ENCODE measurements at places on chromosomes 5 and 9.

DNA sequence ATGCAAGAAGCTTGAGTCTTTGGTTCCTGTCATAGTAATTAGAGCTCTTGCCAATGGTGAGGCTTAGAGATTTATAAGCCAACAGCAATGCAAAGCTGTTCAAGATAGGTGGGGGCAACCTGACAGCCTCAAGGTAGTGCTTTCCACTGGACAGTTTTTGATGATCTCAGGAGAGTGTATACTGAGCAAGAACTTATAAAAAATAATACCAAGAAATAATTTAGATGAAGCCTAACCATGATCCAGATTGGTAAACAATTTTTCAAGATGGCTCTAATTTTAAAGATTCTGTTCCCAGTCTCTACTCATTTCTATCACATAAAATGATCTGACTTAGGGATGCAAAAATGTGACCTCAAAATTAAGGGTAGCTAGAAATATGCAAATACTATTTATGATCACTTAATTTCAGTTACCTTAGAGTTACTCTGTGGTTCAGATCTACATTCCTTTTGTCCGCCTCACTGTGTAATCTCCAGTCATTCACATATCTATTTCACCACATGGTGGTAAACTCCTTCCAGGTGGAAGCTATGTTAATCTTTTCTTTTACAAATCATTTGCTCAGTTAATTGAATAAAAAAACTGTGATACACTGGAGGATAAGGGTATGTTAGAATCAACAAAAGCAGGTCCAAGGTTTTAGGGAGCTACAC, 1228.0 kb upstream of the C9orf72 start:
- no peak for DNase-seq

GRCh38 chr9:34383904-34384303, 7.2 kb upstream of the MYORG start:
- no peak for DNase-seq

DNA sequence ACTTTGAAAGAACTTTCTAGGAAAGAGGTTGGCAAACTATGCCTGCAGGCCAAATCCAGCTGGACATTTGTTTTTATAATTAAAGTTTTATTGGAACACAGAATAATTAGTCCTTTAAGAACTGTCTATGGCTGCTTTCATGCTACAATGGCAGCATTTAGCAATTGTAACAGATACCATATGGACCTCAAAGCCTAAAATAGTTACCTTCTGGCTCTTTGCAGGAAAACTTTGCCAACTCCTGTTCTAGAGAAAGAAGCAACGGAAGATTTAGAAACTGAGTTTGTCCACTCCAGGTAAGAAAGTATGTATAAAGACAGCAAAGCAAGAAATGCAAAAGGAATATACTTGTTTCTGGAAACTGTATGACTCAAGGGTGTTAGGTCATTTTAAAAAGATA, 281.7 kb upstream of the TRPM3 start:
- no peak for DNase-seq

DNA sequence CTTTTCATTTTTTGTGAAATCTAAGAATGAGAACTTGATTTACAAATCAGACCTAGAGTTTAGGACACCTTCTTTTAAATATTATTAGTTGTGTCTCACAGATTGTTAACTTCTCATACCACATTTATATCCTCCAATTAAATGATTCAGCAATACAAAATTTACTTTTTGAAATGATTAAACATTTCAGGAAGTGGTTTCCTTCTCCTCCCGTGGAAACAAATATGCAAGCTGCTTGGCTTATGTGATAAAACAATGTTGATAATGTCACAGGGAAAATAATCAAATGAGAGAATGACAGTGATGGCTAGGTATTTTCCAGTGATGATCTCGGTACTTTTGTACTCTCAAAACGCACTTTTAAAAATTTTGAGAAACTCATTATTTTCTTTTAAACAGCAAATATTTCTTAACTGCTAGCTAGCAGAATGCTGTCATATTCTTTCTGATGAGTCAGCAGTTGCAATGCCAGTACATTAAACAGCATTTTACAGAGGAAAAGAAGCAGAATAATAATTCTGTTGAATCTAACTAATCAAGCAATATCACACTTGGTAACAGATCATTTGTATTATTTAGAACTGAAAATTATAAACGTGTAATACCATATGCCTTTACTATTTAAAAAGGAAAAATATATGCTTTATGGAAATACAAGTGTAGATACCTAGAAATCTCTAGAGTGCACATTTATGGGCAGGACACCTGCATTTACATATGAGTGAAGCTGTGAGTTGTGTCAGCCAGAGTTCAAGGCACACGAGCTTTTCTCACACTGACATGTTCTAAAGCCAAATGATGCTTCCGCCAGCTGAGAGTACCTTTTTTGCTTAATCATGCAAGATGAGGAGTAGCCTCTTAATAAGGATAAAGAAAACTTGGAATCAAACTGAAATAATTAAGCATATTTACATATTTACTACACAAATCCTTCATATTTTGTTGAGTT, 53.6 kb upstream of the CDH18 start:
- DNase-seq, result no peak

DNA sequence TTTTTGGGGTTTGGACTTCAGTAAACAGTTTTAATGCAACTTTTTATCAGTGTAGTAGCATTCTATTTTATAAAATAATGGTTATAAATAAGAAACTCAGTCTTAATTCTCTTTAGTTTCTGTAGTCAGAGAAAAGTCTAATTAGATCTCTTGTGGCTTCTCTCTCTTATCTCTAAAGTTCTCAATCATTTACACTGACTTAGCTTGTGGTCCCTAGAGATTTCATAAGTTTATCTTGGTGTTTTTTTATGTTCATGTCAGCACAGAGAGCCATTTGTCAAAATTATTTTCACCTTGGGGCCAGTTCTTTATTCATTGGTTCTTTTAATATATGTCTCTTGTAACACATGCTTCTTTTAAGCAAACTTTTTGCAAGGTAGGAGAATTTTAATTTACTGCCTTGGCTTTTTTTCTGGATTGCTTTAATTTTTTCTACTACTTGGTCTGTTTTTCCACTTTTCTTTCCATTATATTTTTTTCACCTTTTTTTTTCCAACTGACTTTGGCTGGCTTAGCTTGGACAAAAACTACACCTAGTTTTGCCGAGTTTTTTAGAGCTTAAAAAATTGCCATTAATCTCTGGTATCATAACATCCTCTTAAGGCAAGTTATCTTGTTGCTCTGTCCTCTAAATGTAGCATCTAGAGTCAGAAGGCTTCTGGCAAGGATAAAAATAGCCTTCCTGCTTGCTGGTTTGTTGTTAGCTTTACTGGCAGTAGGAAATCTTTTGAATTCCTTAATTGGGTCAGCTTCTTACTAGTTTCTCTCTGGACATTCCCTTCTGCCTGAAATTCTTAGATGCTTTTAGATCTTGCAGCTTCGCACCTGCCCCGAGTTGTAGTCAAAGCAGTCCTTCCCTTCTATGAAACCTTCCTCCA, 35.3 kb downstream of the CPEB4 start:
- no peak for DNase-seq

DNA sequence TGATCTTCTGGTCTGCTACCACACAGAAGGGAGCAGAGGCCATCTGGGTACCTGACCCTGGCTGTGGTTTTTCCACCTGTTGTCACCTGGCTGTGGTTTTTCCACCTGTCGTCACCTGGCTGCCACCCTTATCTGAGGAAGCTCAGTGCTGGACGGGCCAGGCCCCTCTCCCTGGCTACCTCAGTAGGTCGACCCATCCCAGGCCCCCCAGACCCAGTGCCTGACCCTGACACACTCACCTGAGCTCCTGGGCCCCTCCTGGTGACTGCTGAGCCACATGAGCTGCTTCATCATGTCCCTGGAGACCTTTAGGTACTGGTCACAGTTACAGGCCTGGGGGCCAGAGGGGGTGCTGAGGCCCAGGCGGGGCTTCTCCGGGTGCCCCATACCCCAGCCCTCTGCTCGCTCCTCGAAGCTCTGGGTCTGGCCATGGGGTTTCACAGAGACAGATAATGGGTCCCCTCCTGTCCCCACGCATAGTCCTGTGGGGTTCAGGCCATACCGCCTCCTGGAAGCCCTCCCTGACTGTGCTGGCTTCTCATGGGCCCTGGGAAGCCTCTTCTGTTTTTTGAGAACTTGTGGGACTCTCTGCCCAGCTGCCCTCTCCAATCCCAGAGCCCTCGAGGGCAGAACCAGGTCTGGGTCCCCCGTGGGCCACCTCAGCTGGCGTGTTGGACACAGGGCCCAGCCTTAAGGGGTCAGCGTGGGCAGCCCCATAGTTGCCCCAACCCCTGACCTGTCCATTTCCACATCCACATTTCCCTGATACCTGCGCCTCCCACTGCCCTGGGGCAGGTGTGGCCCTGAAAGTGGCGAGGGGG, 7.5 kb upstream of the NRARP start:
- DNase-seq, result no peak

GRCh38 chr9:68983522-68984424, 30.1 kb downstream of the PRKACG start:
- DNase-seq, result no peak

DNA sequence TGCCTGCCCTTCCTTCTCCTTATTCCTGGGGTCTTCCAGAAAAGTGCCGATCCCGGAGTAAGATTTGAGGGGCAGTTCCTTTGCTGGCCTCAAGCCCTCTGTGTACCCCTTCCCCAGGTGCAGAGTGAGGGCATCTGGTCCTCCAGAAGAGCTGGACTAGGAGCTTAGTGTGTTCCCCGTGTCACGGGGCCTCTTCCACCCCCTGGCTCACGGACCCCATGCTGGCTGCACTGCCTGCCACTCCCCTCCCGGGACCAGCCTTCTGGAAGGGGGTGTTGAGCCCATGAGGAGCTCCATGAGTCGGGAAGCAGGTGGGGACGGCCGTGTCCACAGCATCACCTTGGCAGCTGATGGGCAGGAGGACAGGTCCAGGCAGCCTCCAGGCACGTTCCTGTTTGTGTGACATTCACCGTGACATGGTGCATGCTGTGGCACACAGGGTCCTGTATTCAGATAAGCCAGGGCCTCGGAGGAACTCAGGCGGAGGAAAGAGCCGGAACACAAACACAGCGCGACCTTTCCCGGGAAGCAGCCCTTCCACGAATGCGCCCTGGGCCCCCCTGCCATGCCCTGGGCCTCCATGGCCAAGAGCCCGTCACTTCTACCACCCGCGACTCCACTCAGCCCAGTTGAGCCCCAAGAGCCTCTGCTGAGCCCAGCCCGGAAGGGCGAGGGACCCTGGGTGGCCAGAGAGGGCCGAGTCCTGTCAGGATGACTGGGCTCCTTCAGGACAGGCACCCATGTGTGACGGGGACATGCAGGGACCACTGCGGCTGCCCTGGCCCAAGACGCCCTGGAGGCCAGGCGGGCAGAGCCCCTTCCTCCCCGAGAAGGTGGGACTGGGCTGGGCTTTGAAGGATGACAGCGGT, 5.9 kb upstream of the LCN1 start:
- no peak for DNase-seq

DNA sequence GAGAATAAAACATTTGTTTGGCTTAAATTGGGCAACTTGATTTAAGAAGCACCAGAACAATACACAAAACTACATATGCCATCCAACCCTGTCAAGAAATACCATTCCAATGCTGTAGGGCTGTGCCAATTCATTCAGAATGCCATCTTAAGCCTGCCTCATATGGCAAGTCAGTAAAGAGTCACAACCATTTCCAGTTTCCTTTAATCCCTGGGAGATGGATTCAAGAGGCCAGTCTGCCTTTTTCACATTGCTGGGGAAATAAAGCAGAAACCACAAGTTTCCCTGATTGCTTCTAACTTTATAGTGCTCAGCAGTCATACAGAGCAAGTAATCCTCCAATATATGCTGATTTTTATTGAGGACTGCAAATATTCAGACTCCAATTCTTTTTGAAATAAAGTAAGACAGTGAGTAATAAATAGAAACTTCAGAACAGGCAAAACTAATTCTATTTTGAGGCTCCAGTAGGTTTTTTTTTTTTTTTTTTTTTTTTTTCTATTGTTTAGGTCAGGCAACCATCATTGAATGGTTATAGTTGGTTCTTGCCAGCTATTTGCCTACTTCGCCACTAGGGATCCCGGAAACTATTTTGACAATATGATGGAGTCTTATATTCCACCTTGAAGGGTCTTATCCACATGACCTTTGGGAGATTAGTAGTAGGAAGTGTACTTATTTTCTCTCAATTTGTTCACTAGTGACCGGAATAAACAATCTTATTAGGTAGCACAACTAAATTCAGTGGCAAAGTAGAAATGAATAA, 400.9 kb upstream of the MEF2C start:
- no peak for DNase-seq

Measured in substantia nigra (tissue), 51 donors.